Smooth muscle cell of bladder (primary cell): ENCODE measurements at places on chromosomes 6 and 20. TPM values are rescaled to one million over a fixed set of nuclear protein-coding genes. Genes with fewer than 3 reads are reported as not detected.

The RSPO4 gene
- not detected in 2 replicates for total RNA-seq

The COL19A1 gene
- 0.28 TPM in 2 replicates for total RNA-seq

The MICB gene
- 8.2 and 8.4 TPM in 2 replicates for total RNA-seq

The ERGIC3 gene
- total RNA-seq = 444 and 536 TPM in 2 replicates

The SNAI1 gene
- total RNA-seq = 0.43 and 0.92 TPM in 2 replicates

The KCNK15 gene
- total RNA-seq = 0.28 and 0.83 TPM in 2 replicates

The RIMS4 gene
- under 0.01 TPM in 1 of 2 replicates, not detected in the other for total RNA-seq

The HEBP2 gene
- 22.6 and 31.2 TPM in 2 replicates for total RNA-seq

The MUC22 gene
- not detected in 2 replicates for total RNA-seq

The GPR63 gene
- total RNA-seq = 1.0 and 1.4 TPM in 2 replicates

The TREM1 gene
- total RNA-seq = 2.7 and 3.4 TPM in 2 replicates

The RAMACL gene
- 1.3 and 4.1 TPM in 2 replicates for total RNA-seq

The TMEM217 gene
- 1.9 and 4.0 TPM in 2 replicates for total RNA-seq

The FAM209B gene
- not detected in 2 replicates for total RNA-seq
